ENCODE measurements at places on chromosomes 3 and 15. TPM values are rescaled to one million over a fixed set of nuclear protein-coding genes. Genes with fewer than 3 reads are reported as not detected.
A peak's percentile ranks its signal among the peaks of the same experiment; 100 is the strongest.

- no peaks in the 10 kb centered on the region for H3K4me1 ChIP-seq
- H3K4me3 ChIP-seq, result no peak overlapping the region
- no peak for DNase-seq
- H3K27ac ChIP-seq, result no peak overlapping the region
These were observed 73.2 kb upstream of the UBP1 start for GRCh38 chr3:33513262-33513863.

GRCh38 chr3:173395073-173395411, 2.5 kb upstream of the NLGN1 start:
- H3K27ac ChIP-seq, result peak overlapping the region; percentile 70
- peak overlapping the region; percentile 73 for H3K4me3 ChIP-seq

- no peaks in the 10 kb centered on the region for H3K4me1 ChIP-seq
- no peaks in the 10 kb centered on the region for H3K36me3 ChIP-seq
- H3K27me3 ChIP-seq, result no peaks in the 10 kb centered on the region
These were observed 36.0 kb downstream of the NECTIN3 start for GRCh38 chr3:111107662-111108035.

DNA sequence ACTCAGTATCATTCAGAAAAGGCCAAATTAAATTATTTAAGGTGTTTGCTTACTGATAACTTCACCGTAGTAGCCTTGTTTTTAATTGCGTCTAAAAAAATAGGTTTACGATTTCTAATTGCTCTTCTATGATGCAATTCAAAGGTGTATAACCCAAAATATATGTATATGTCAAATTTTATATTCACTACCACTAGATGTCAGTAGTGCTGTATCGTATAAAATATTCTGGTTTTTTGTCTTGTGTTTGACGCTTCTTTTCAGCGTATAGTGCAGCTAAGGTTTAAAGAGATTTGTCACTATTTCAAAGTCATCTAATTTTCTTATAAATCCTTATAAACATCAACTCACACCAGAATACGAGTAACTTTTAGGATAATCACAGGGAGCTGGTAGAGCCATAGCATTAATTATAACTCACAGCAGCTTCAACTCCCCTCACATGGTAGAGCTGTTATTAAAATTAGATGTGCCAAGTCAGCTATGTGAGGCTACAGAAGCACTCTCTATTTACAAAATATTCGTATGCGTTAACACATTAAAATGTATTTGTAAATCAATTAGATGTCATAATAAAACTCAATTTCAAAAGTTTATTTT, 3.5 kb downstream of the PFN2 start:
- peaks cover 8% of the 10 kb centered on the region for H3K36me3 ChIP-seq
- H3K27me3 ChIP-seq, result no peaks in the 10 kb centered on the region
- peak overlapping the region; percentile 97 for H3K27ac ChIP-seq
- peaks cover 46% of the 10 kb centered on the region for H3K4me1 ChIP-seq
- no peak for DNase-seq

- H3K27me3 ChIP-seq, result no peaks in the 10 kb centered on the region
- H3K4me3 ChIP-seq, result no peak overlapping the region
- H3K27ac ChIP-seq, result no peak overlapping the region
- DNase-seq, result no peak
- H3K36me3 ChIP-seq, result no peaks in the 10 kb centered on the region
- H3K4me1 ChIP-seq, result no peaks in the 10 kb centered on the region
These were observed 19.1 kb downstream of the DNAJB8 start for GRCh38 chr3:128447561-128448013.

DNA sequence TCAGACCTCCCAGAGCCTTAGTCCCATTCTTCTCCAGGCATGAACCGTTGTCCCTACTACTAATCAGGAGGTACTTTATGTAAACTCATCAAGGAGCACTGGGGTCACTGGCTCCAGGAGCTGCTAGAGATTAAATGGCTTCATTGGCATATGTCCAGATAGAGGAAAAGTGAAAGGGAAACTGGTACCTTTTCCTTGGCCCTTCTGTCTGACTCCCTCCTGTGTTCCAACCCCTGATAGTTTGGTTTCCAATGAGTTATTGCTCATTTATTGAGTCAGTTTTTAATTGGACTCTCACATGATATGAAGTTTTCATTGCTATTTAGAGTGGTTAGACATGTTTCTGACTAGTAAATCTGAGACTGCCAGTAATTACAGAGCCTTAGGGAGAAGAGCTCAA, 130.5 kb upstream of the BFSP2 start:
- no peak overlapping the region for H3K4me3 ChIP-seq
- no peaks in the 10 kb centered on the region for H3K36me3 ChIP-seq
- no peak overlapping the region for H3K27ac ChIP-seq
- H3K27me3 ChIP-seq, result no peaks in the 10 kb centered on the region
- no peak for DNase-seq
- H3K4me1 ChIP-seq, result no peaks in the 10 kb centered on the region

- no peaks in the 10 kb centered on the region for H3K36me3 ChIP-seq
- no peak overlapping the region for H3K27ac ChIP-seq
- H3K4me3 ChIP-seq, result no peak overlapping the region
- DNase-seq, result no peak
- H3K4me1 ChIP-seq, result no peaks in the 10 kb centered on the region
These were observed 59.1 kb upstream of the NEDD4 start for GRCh38 chr15:56052395-56053045.

DNA sequence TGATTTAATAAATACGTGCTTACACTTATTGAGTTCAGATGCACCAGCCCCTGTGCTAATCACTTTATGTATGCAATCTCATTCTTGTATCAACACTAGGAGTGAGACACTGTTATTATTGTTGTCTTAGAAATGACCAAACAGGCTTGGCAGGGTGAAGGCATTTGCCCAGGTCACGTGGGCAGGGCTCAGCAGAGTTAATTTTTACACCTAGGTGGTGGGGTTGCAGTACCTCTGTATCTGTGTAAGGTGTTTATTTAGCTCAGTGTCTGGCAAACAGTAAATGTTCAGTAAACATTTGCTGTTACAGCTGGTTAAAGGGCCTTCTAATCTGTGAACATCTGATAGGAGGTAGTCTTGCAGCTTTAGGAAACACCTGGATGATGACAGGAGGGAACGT, 200.0 kb downstream of the CACNA2D3 start:
- H3K27ac ChIP-seq, result no peak overlapping the region
- DNase-seq, result no peak
- H3K36me3 ChIP-seq, result no peaks in the 10 kb centered on the region
- H3K27me3 ChIP-seq, result no peaks in the 10 kb centered on the region
- no peaks in the 10 kb centered on the region for H3K4me1 ChIP-seq

- H3K4me3 ChIP-seq, result peak overlapping the region; percentile 22
- H3K27me3 ChIP-seq, result no peaks in the 10 kb centered on the region
- H3K27ac ChIP-seq, result peak overlapping the region; percentile 93
- peaks cover 70% of the 10 kb centered on the region for H3K4me1 ChIP-seq
These were observed 4.9 kb downstream of the MGLL start for GRCh38 chr3:127817406-127817841.

- H3K36me3 ChIP-seq, result no peaks in the 10 kb centered on the region
- H3K27ac ChIP-seq, result no peak overlapping the region
- H3K27me3 ChIP-seq, result no peaks in the 10 kb centered on the region
- no peaks in the 10 kb centered on the region for H3K4me1 ChIP-seq
These were observed 95.8 kb upstream of the CACNA2D3 start for GRCh38 chr3:54026543-54026942.

DNA sequence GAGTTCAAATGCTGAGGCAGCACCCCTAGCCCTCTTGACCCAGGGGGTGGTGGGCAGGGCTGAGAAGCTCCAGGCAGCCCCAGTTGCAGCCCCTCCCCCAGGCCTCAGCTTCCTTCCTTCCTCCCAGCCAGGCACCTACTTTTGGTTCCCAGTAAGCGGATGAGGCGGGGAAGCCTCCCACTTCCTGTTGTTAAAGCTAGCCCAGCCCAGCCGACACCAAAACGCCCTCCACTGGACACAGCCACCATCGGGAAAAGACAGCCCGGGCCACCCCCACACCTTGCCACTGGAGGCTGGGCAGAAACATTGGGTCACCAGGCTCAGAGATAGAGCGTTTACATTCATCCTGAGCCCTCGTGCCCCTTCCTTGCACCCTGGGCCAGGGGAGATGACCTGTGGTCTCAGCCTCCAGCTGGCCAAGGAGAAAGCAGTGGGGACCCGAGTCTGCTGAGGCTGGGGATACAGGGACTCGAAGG, 3.5 kb downstream of the DUSP7 start:
- H3K4me1 ChIP-seq, result peaks cover 50% of the 10 kb centered on the region
- H3K36me3 ChIP-seq, result peaks cover 3% of the 10 kb centered on the region
- H3K27ac ChIP-seq, result peak overlapping the region; percentile 86

- H3K4me3 ChIP-seq, result no peak overlapping the region
- no peaks in the 10 kb centered on the region for H3K4me1 ChIP-seq
- DNase-seq, result peak; percentile 78
- H3K36me3 ChIP-seq, result no peaks in the 10 kb centered on the region
- H3K27ac ChIP-seq, result no peak overlapping the region
These were observed 49.9 kb downstream of the KY start for GRCh38 chr3:134600685-134601463.

DNA sequence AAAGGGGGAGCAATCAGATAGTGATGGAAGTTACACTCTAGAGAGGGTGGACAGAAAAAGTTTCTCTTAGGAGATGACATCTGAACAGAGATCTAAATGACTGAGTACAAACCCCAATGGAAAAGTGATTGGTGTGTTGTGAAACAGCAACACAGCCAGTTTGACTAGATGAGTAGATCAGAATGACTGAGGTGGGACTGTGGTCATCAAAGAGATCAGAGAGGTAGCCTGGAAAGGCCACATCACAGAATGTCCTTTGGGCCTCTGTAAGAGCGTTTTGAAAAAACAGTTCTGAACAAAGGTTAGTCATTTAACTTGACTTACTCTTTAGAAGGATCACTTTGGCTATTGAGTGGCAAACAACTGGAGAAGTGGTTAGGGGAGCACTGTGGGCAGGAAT, 10.6 kb downstream of the LRRC58 start:
- peaks cover 18% of the 10 kb centered on the region for H3K36me3 ChIP-seq
- no peak overlapping the region for H3K27ac ChIP-seq
- H3K4me3 ChIP-seq, result no peak overlapping the region
- DNase-seq, result no peak

- H3K4me1 ChIP-seq, result peaks cover 78% of the 10 kb centered on the region
- peaks cover 42% of the 10 kb centered on the region for H3K36me3 ChIP-seq
- H3K27me3 ChIP-seq, result no peaks in the 10 kb centered on the region
- no peak overlapping the region for H3K4me3 ChIP-seq
These were observed 78.1 kb downstream of the AAGAB start for GRCh38 chr15:67176195-67176971.

DNA sequence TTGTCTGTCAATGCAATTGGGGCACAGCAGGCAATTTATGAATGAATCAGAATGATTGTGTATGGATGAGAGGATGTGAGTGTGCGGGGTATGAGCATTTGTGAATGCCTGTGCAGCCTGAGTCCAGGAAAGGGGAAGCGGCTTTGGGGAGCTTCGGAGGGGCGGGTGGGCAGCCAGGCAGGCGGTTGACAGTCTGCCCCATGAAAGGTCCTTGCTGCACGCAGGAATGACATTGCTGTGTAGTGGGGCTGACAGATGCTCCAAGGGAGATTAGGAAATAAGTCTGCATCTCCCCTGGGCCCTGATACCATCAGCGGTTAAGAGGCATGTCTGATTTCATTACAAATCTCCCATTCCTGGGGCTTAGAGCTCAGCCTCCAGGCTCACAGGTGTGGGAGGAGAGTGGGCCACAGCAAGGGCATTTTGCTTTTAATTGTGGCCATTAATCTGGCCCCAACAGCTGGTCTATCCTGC, 26.4 kb upstream of the TSPAN3 start:
- no peaks in the 10 kb centered on the region for H3K27me3 ChIP-seq
- H3K4me3 ChIP-seq, result no peak overlapping the region
- no peaks in the 10 kb centered on the region for H3K4me1 ChIP-seq
- no peak for DNase-seq

GRCh38 chr15:75156326-75157215, 45.1 kb upstream of the C15orf39 start:
- H3K27ac ChIP-seq, result no peak overlapping the region
- H3K27me3 ChIP-seq, result no peaks in the 10 kb centered on the region

GRCh38 chr15:54941417-54941816, 255.3 kb downstream of the RSL24D1 start:
- no peak overlapping the region for H3K27ac ChIP-seq
- no peak overlapping the region for H3K4me3 ChIP-seq
- no peak for DNase-seq
- H3K4me1 ChIP-seq, result no peaks in the 10 kb centered on the region
- no peaks in the 10 kb centered on the region for H3K27me3 ChIP-seq

DNA sequence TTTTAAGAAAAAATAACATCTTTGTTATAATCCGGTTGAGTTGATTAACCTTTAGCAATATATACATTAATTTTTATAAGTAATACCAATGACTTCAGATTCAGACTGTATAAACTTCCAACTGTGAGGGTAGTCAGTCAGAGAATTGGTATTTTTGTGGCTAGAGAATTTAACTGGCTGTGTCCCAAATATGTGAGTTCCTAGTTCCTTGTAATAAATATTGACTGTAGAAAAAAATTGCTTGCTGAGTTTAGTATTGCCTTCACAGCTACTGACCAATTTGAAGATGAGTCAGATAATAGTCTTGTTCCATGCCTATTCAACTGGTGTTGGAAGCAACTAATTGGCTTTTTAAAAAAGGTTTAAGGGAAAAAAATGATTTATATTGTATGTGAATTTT, 210.8 kb downstream of the GAP43 start:
- H3K27ac ChIP-seq, result no peak overlapping the region
- H3K36me3 ChIP-seq, result no peaks in the 10 kb centered on the region
- H3K4me3 ChIP-seq, result no peak overlapping the region
- peaks cover 2% of the 10 kb centered on the region for H3K27me3 ChIP-seq
- no peak for DNase-seq

DNA sequence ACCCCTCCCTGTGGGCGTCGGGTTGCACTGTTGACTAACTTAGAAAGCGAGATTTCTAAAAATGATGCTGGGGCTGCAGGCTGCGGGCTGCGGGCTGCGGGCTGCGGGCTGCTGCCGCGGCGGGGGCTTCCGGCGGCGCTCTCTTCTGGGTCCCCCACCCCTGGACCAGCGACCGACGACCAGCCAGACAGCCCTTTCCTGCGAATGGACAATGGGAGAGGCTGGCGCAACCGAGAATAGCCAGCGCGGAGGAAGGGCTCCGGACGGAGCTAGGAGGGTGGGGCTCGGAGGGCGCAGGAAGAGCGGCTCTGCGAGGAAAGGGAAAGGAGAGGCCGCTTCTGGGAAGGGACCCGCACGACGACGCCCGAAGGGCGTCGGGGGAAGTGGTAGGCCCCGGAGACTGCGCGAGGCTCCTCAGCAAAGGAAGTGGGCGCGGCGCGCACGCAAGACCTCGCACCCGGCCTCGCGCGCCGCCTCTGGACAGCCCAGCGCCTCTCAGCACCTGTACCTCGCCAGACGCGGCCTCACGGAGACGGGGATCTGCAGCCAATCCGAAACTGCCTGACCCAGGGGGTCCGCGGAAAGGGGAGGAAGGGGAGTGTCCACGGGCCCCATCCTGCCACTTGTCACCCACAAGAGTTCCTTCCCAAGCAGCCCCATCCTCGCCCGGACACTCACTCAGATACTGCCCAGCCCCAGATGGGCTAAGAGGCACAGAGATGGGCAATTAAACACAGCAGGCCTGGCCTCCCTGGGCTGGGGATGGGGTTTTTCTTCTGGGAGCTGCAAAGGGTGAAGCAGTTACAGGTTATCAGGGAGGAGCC, 70.7 kb downstream of the SLC12A8 start:
- H3K27me3 ChIP-seq, result no peaks in the 10 kb centered on the region
- H3K36me3 ChIP-seq, result no peaks in the 10 kb centered on the region
- peak overlapping the region; percentile 59 for H3K4me3 ChIP-seq
- peaks cover 29% of the 10 kb centered on the region for H3K4me1 ChIP-seq
- peak overlapping the region; percentile 63 for H3K27ac ChIP-seq

HRH1 gene
- 1.5 TPM for total RNA-seq

TMCO5A gene
- total RNA-seq, result not detected

FEZF2 gene
- not detected for total RNA-seq

TNNC1 gene
- 6,422 TPM for total RNA-seq

ZNF620 gene
- 2.2 TPM for total RNA-seq

TF gene
- total RNA-seq, result 2.8 TPM

MCF2L2 gene
- total RNA-seq, result 0.58 TPM

COL7A1 gene
- total RNA-seq, result 5.4 TPM

VGLL4 gene
- 11.7 TPM for total RNA-seq

PLSCR5 gene
- total RNA-seq, result not detected

OXTR gene
- total RNA-seq, result 0.11 TPM
